ENCODE measurements at places on chromosomes 2 and 18. TPM values are rescaled to one million over a fixed set of nuclear protein-coding genes. Genes with fewer than 3 reads are reported as not detected.

Gene HOXD12
- total RNA-seq = not detected

Gene SMPD4
- total RNA-seq = 26.1 TPM

Gene GLI2
- 2.6 TPM for total RNA-seq

Gene IL1A
- total RNA-seq = not detected

Gene RPE
- total RNA-seq = 71.9 TPM

Gene TIGD1
- total RNA-seq = 5.9 TPM

Gene DSG2
- 0.39 TPM for total RNA-seq

Gene WNT10A
- not detected for total RNA-seq

Gene GREB1L
- 1.8 TPM for total RNA-seq

Gene PRSS56
- total RNA-seq = not detected

Gene CSRNP3
- 0.73 TPM for total RNA-seq

Gene WIPF1
- total RNA-seq = 17.2 TPM

Data from subcutaneous preadipocyte (primary cell).